ENCODE measurements at places on chromosomes 3 and 15.

GRCh38 chr15:101288905-101289513 lies 6.0 kb downstream of the SNRPA1 start:
- DNase-seq = no peak

GRCh38 chr15:53753813-53754212 lies 5.7 kb downstream of the WDR72 start:
- no peak for DNase-seq

GRCh38 chr3:146640361-146640760 lies 35.2 kb upstream of the PLSCR5 start:
- DNase-seq = no peak

- no peak for DNase-seq
Observed at GRCh38 chr15:39086641-39087040, 494.2 kb upstream of the THBS1 start.

DNA sequence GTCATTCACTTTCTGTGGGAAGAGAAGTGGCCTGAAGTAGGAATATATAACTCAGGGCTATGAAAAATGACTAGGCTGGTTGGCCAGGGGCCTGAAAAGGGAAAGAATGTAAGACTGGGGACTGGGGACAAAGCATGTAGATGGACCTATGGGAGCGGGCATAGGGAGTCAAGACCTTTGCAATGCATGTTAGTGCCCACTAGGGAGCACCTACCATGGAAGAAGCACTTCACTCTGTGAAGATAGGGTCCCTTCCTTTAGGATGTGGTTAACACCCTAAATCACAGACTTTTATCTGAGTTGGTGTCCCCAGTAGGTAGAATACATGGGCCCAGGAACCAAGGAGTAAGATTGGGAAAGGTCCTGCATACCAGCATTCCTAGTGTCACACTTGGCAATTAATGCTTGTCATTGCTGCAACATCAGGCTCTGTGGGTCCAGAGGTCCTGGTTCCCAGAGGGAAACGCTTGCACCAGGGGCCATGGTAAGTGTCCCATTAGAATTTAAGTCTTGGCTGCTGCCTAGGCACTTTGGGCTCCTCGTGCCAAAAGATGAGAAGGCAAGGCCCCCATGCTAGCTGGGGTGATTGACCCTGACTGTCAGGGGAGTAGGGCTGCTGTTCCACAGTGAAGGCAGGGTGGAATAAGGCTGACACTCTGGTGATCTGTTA lies 79.6 kb downstream of the CRYGS start:
- DNase-seq = no peak

DNA sequence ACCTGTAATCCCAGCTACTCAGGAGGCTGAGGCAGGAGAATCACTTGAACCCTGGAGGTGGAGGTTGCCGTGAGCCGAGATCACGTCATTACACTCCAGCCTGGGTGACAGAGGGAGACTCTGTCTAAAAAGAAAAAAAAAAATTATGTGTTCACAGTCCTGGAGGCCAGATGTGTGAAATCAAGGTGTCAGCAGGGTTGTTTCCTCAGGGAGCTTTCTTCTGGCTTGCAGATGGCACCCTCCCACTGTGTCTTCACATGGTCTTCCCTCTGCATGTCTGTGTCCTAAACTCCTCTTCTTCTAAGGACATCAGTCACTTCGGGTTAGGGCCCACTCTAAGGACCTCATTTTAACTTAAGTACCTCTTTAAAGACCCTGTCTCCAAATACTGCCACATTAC lies 56.1 kb upstream of the UBE2E1 start:
- DNase-seq = no peak

GRCh38 chr15:98938105-98938417 lies 69.5 kb downstream of the PGPEP1L start:
- no peak for DNase-seq

GRCh38 chr3:32709346-32709745 lies 24.4 kb downstream of the CNOT10 start:
- DNase-seq = no peak

GRCh38 chr15:39279311-39279710 lies 301.6 kb upstream of the THBS1 start:
- no peak for DNase-seq

GRCh38 chr15:101306341-101307047 lies 11.4 kb upstream of the SNRPA1 start:
- DNase-seq = no peak

DNA sequence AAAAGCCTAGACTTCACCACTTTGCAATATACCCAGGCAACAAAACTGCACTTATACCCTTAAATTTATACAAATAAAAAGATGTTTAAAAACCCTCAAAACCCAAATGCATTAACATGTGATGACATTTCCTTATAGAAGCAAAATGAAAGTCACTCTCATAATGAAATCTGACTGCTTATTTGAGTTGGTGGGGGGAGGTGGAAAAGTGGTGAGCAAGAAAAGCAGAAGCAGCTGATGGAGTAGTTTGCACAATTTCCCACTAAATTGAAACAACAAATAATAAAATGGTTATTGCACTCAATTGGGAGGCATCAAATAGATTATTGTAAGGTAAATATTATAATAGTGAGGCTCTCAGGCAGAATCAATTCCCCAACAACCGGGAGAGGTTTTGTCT lies 54.0 kb upstream of the GADL1 start:
- no peak for DNase-seq

- DNase-seq = no peak
Observed at GRCh38 chr15:63497642-63498467, 6.5 kb upstream of the USP3 start.

DNA sequence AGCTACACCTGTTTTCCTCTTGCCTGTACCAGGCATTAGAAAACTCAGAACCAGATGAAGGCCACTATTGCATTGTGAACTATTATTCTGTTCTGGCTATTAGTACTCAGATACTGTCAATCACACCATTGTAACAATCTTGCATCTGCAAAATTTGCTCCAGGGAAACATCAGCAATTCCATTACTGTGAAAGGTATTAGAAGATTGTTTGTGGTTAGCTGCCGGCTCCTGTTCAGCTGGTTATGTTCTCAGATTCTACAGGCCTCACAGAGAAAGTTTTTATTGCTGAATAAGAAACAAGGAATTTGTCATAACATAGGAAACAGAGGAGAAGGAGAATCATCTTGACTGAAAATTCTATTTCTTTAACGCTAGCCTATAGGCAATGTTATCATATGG lies 179.9 kb downstream of the PLOD2 start:
- no peak for DNase-seq

- DNase-seq = no peak
Observed at GRCh38 chr15:78668987-78669386, 28.0 kb upstream of the CHRNB4 start.

DNA sequence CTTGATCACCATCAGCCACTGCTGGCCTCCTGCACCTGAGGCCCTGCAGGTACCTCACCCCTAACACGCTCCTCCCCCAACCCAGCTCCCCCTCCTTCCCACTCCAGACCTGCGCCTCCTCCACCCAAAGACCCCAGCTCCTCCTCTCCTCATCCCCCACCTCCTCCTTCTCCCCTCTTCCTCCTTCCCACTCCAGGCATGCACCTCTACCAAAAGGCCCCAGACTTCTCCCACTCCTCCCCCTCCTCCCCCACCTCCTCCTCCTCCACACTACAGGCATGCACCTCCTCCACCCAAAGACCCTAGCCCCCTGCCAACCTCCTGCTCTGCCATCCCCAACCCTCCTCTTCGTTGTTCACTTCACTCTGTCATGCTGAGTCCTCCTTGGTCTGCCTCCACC lies 42.7 kb downstream of the CYP11A1 start:
- no peak for DNase-seq

DNA sequence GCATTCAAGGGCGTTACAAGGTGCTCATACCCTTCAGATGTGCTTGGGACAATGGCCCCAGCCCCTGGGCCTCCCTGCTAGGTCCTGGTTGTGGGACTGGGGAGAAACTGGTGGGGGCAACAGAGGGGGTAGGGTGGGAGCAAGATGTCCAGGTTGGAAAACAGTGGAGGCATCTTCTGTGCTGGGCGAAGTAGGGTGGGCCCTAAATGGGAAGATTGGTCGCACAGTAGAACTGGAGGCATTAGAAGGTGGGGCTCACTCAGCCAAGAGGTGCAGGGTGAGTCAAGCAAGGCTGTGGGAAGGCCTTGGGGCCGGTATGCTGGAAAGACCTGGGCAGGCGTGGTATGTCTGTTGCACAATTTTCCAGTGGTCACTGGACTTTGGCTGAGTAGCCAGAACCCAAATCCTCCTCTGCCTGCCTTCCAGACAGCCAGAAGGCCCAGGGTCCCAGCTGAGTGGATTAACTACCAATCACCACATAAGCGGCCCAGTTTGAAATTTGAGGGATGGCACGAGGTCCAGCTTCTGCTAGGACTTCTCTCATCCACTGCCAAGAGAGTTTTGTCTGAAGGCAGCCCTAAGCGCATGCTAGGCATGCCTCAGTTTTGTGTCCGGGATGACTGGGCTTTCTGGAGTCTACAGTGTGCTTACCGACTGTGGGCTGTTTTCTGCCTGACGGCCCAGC lies 74.5 kb downstream of the LSM3 start:
- DNase-seq = no peak

DNA sequence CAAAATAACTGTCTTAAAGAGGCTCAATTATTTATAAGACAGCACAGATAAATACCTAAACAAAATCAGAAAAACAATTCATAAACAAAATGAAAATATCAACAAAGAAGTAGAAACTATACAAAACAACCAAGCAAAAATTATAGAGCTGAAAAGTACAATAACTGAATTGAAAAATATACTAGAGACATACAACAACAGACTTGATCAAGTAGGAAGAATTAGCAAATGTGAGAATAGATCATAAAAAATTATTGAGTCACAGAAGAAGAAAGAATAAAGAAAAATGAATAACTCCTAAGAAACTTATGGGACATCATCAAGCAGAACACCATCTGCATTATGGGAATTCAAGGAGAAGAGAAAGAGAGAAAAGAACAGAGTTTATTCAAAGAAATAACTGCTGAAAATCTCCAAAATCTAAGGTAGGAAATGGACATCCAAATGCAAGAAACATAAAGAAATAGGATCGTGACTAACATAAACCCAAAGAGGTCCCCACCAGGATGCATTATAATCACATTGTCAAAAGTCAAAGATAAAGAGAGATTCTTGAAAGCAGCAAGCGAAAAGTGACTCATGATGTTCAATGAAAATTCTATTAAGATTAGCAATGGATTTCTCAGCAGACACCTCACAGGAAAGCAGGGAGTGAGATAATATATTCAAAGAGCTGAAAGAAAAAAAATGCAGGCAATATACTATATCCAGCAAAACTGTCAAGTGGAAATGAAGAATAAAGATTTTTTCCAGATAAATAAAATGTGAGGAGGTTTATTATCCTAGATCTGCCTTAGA lies 85.9 kb downstream of the DCLK3 start:
- DNase-seq = no peak

- DNase-seq = no peak
Observed at GRCh38 chr3:8191406-8191805, 310.2 kb upstream of the LMCD1 start.

DNA sequence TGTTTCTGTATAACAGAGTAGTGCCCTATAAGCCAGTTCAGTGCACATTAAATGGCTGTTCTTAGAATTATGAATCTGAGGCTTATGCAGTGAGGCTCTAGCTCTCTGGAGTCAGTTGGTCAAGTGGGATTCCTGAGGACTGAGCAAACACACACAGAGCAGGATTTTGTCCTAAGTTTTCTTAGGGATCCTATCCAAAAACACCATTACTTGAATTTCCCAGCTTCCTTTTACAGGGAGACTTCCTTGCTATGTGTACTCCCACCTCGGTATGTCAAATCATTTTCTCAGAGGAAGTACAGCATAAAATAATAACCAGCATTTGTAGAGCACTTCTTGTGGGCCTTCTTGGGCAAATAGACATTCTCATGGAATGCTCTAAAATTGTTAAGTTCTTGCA lies 63.1 kb upstream of the GOLGA6B start:
- no peak for DNase-seq
